ENCODE measurements at places on chromosomes 11 and 22.

DNA sequence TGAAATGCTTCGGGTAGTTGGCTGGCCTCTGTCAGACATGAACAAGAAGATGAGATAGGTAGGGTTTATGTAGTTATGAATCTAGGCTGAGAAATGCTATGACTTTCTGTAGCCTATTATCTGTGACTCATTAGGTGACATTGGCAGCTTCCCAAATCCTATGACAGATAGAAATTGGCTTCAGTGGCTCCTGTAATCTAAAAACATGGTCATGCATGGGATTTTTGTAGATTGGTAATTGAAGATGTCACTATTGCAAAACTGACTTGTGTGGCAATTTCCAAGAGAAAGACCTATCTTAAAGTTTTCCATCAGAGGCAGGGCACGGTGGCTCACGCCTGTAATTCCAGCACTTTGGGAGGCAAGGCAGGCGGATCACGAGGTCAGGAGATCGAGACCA, 29.4 kb upstream of the GRIK4 start:
- no peak for DNase-seq

GRCh38 chr11:78855116-78855515, 280.5 kb upstream of the NARS2 start:
- DNase-seq = no peak

DNA sequence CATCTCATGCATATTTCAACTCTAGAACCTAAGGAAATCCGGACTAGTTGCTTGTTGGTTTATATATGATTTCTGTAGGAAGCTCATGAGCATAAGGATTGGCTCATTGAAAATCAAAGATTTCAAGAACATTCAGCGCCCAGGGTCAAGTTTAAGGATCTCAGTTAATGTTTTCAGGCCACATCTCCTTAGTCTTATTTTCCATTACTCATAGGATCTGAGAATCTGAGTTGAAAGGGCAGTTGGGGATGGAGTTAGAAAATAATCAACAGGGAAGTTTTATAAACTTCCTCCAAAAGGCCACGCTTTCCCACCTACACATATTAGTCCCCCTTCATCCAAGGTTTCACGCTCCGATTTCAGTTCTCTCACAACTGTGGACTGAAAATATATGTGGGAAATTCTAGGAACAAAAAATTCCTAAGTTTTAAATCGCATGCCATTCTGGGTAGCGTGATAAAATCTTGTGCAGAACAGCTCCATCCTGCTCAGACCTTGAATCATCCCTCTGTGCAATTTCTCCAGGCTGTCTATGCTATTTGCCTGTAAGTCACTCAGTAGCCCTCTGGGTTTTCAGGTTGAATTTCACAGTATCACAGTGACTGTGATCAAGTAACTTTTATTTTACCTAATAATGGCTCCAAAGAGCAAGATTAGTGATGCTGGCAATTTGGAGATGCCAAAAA, 160.2 kb downstream of the KIRREL3 start:
- no peak for DNase-seq

GRCh38 chr11:64132191-64132771, 33.6 kb downstream of the MACROD1 start:
- no peak for DNase-seq

DNA sequence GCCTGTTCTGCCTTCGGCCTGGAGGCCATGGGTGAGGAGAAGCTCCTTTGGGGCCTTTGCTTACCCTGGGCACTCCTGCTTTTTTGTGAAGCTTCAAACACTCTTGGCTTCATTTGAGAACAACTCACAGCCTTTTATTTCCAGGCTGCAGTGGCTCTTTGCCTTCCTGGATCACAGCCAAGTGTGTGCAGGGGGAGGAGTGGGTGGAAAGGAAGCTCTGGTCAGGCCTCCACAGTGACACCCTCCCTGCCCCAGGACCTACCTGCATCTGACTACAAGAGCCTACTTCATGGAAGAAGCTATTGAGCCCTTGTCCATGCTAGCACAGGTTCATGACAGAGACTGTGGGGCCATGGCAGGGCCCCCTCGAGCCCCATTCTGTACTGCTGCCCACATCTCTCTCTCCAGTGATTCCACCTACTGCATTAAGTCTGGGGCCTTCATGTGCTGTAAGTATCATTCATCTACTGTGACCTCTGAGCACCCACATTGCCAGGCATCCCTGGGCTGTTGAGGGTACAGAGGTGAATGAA, 52.3 kb downstream of the GAB4 start:
- no peak for DNase-seq

GRCh38 chr22:19213001-19213400, 34.5 kb upstream of the SLC25A1 start:
- DNase-seq = no peak

GRCh38 chr11:80846979-80847378, 1406.1 kb upstream of the TENM4 start:
- DNase-seq = no peak

GRCh38 chr22:41367039-41367679, 14.6 kb upstream of the TEF start:
- DNase-seq = peak; percentile 71

DNA sequence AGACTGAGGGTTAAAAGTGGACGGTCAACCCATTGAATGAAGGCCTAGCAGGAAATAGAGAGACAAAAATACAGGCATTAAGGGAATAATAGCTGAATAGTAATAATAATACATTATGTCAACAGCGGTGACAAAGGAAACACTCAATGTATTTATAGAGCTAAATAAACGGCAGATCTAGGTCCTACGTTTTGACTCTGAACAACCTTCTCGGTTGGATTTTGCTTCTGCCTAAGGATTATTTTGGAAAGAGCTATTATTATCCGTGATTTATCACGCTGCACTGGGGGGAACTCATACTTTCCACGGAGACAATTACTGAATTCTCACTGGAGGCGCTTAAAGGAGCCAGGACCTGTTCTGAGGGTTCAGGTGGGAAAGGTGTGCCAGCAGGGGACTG, 118.2 kb upstream of the KIRREL3 start:
- no peak for DNase-seq

DNA sequence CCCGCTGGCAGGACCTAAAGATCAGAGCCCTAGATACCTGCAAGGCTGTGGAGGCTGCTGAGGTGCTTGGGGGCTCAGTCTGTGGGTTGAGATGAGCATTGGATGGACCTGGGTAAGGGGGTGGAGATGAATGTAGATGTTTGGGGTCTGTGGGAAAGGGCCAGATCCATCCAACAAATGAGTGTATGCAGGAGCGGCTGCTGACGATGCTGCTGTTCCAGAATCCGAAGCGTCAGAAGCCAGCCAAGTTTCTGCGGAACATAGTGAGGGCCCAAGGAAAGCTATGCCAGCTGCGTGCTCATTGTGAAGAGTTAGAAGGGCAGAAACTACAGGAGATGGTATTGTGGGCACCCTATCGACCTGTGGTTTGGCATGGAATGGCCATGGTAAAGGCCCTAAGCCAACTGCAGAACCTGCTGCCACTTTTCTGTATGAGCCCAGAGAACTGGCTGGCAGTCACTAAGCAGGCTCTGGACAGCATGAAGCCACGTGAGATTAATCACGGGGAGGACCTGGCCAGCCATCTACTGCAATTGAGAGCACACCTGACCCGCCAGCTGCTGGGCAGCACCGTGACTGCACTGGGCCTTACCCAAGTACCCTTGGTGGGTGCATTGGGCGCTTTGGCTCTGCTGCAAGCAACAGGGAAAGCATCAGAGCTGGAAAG, 36.6 kb downstream of the RRP8 start:
- no peak for DNase-seq

GRCh38 chr11:47233051-47233450, 15.6 kb downstream of the ACP2 start:
- DNase-seq = no peak

DNA sequence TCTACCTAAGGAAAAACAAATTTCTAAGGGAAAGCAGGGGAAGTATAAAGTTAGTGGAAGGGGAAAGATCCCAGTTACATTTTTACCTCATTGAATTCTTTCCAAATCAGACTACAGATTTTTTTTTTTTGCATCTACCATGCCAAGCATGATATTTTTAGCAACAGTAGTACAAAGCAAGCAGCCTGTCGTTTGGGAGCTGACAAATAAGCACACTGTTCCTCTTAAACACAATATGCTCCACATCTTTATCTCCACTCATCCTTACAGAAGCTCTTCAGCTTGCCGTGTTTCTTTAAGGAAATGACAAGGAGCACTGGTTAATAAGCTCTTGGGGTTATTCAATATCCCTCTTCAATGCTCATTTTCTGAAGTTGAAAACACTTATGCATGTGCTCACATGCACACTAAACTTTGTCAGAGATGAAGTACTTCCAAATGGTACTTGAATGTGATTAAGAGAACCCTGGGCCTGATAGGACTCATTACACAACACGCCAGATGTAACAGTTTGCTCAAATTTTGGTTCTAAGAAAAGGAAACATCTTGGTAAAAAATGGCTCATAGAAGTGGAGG, 53.8 kb downstream of the PAX6 start:
- DNase-seq = no peak

DNA sequence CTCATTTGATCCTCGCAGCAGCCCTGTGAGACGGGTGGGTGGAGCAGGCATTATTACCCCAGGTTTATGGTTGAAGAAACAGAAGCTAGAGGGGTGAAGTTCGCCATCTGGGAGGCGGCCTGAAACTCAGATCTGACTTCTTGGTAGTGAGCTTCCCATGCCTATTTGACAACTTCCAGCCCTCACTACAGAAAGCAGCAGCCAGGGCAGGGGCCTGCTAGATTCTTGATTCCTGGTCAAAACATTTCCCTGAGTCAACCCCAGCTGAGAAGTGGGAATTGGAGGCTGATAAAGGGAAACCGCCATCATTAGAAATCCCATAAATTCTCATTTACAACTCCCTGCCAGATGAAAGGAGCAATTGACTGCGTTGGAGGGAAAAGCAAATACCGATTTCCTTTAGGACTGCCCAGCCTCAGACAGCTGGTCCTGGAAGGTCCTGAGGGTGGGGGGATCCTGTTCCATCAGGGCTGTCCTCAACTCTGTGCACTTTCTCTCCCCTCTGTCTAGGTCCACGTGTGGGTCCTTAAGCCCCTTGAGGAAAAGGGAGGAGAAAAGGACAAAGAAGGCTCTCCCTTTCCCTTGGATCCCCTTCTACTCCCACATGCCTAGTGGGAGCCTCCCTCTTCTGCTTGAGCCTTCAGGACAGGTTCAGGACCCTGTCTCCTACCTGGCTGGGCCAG, 10.2 kb upstream of the NECTIN1 start:
- DNase-seq = no peak

GRCh38 chr11:60978546-60979380, 7.3 kb downstream of the CD6 start:
- DNase-seq = no peak

DNA sequence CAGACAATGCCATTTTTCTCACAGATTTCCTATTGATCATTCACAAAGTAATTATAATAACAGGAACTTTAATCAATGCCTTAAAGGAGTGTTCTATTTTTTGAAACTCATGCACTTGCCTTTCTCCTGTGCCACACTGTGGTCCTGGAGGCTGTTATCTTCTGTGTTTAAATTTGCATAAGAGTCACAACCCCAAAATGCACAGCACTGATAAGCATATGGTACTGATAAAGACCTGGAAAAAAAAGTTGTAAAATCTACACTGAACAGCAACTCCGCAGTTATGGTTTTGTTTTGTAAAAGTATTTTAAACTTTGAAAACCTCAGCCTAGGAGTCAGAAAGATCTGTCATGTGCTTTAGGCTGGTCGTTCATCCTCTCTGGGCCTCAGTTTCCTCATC, 9.1 kb upstream of the CCDC34 start:
- DNase-seq = no peak

- DNase-seq = no peak
Measured at GRCh38 chr11:12807621-12808020, 133.4 kb downstream of the TEAD1 start.

DNA sequence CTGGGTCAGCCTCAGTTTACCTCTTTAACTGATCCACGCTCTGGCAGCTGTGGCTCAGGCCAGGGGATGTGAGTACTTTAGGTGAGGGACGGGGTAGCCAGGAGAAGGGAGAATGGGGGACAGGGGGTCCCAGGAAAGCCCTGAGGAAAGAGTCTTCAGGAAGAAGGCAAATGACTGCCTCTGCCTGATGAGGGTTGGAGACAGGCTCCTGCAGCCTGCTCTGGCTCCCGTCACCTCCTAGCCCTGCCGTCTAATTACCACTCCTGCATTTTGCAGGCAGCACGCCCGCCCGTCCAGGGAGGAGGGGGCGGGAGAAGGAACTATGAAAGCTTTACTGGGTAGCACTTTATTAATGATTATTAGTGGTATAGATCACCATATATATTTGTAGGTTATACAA, 116.6 kb downstream of the CEP164 start:
- no peak for DNase-seq

GRCh38 chr11:80129396-80129795, 688.6 kb upstream of the TENM4 start:
- no peak for DNase-seq

DNA sequence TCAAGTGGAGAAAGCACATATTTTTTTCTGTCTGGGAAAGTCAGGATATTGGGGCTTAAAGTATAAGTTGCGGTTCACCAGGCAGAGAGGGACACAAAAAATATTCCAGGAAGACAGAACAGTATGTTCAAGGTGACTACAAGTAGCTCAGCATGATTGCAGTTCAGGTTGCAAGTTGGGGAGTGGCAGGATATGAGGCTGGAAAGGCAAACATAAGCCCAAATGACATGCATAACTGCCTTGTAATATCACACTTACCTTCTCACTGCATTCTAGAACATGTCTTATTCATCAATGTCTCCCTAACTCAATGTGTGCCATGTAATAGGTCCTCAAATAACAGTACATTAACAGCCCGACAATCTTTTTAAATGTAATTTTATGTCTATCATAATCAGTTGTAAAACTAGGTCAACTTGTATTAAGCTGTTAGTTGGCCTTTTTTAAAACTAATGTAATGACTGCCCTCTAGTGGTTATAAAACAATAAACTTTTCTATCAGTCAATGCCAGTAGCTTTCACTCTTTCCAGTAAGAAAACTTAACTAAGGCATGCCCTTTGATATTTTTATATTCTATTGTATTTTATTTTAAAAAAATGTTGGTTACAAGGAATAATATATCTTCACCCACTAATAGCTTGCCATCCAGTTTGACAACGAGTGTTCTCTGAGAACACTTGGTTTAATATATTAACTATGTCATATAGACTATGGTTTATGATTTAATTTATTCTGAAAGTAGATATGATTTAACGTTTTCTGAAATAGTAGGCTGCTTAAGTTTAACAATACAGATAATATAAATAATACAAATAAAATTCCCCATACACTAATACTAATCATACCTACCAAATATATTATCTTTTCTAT, 39.4 kb upstream of the CFAP300 start:
- peak; percentile 18 for DNase-seq

All from BJ (cell line).